ENCODE measurements at places on chromosomes 1 and 21.

- H3K27me3 ChIP-seq, result no peaks in the 10 kb centered on the region
- H3K36me3 ChIP-seq, result no peaks in the 10 kb centered on the region
- H3K4me1 ChIP-seq, result no peaks in the 10 kb centered on the region
- no peak overlapping the region for H3K4me3 ChIP-seq
These were observed 13.1 kb upstream of the VAMP4 start for GRCh38 chr1:171754971-171755370.

- DNase-seq, result no peak
- H3K4me1 ChIP-seq, result peaks cover 12% of the 10 kb centered on the region
- no peak overlapping the region for H3K4me3 ChIP-seq
- no peak overlapping the region for H3K27ac ChIP-seq
- H3K27me3 ChIP-seq, result no peaks in the 10 kb centered on the region
These were observed 37.2 kb downstream of the GNB1 start for GRCh38 chr1:1853593-1854257.

- H3K4me1 ChIP-seq, result no peaks in the 10 kb centered on the region
- H3K36me3 ChIP-seq, result no peaks in the 10 kb centered on the region
- no peak overlapping the region for H3K4me3 ChIP-seq
These were observed 5.5 kb upstream of the TBX15 start for GRCh38 chr1:118993700-118994026.

- H3K27ac ChIP-seq, result peak overlapping the region; percentile 6
- no peaks in the 10 kb centered on the region for H3K36me3 ChIP-seq
- no peak for DNase-seq
- no peaks in the 10 kb centered on the region for H3K27me3 ChIP-seq
- peaks cover 5% of the 10 kb centered on the region for H3K4me1 ChIP-seq
These were observed 22.7 kb upstream of the TRIM67 start for GRCh38 chr1:231139125-231139649.

- peaks cover 6% of the 10 kb centered on the region for H3K4me1 ChIP-seq
- H3K27ac ChIP-seq, result no peak overlapping the region
- DNase-seq, result peak; percentile 59
- H3K4me3 ChIP-seq, result no peak overlapping the region
- no peaks in the 10 kb centered on the region for H3K36me3 ChIP-seq
These were observed 184.5 kb downstream of the CHRM3 start for GRCh38 chr1:239570878-239571277.

DNA sequence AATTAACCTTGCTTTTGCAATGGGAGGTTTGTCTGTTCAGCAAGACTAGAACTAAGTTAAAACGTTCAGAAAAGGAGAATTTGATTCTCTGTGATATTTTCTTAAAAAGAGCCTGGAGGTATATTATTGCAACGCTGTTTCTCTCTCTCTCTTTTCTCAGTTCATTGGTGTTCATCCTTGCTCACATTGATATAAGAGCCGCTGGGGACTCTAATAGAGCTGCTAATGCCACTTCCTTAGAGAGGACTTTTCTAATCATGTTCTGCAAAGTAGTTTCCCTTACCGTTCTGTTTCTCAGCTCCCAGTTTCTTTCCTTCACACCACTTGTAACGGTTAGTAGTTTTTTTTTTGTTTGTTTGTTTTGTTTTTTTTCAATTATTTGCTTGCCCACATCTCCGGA lies 203.8 kb downstream of the RWDD3 start:
- no peaks in the 10 kb centered on the region for H3K4me1 ChIP-seq
- no peak overlapping the region for H3K4me3 ChIP-seq
- H3K36me3 ChIP-seq, result no peaks in the 10 kb centered on the region
- no peak for DNase-seq
- no peak overlapping the region for H3K27ac ChIP-seq

GRCh38 chr1:111621050-111621449 lies 1.5 kb downstream of the RAP1A start:
- peak overlapping the region; percentile 76 for H3K4me3 ChIP-seq
- no peaks in the 10 kb centered on the region for H3K27me3 ChIP-seq
- no peaks in the 10 kb centered on the region for H3K4me1 ChIP-seq

DNA sequence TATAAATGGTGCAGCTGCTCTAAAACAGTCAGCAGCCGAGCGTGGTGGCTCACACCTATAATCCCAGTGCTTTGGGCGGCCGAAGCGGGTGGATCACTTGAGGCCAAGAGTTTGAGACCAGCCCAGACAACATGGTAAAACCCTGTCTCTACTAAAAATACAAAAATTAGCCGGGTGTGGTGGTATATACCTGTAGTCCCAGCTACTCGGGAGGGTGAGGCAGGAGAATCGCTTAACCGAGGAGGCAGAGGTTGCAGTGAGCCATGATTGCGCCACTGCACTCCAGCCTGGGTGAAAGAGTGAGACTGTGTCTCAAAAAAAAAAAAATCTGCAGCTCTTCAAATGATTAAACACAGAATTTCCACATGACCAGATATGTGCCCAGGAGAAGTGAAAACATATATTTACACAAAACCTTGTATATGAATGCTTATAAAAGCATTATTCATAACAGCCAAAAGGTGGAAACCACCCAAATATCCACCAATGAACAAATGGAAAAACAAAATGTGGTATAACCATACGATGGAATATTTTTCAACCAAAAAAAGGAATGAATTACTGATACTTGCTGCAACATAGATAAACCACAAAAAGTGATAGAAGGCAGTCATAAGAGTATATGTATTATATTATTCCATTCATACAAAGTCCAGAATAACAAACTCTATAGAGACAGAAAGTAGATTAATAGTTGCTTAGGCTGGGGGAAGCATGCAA lies 14.1 kb downstream of the EPS15 start:
- H3K36me3 ChIP-seq, result no peaks in the 10 kb centered on the region
- H3K27me3 ChIP-seq, result no peaks in the 10 kb centered on the region
- H3K4me3 ChIP-seq, result no peak overlapping the region

DNA sequence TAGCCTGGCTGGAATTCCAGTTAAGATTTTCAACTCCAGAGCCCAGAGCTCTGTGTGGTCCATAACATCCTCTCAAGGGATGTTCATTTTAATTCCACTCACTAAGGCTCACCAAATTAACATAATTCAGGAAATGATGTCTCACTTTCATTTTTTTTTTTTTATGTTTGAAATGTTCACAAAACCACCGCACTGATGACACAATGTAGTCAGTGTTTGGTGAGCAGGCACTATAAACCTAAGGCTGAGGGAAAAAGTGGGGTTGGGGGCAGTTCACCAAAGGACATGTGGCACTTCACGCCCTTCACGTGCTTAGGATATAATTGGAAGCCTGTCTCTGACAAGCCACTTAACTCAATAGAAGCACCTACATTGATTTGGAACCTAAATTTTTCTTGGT lies 177.3 kb upstream of the CAMK1G start:
- H3K36me3 ChIP-seq, result no peaks in the 10 kb centered on the region
- no peak for DNase-seq
- no peaks in the 10 kb centered on the region for H3K4me1 ChIP-seq

- no peak overlapping the region for H3K27ac ChIP-seq
- no peaks in the 10 kb centered on the region for H3K36me3 ChIP-seq
- no peak for DNase-seq
- H3K4me1 ChIP-seq, result peaks cover 8% of the 10 kb centered on the region
- no peaks in the 10 kb centered on the region for H3K27me3 ChIP-seq
- H3K4me3 ChIP-seq, result no peak overlapping the region
These were observed 6.6 kb downstream of the TADA1 start for GRCh38 chr1:166869318-166870099.

DNA sequence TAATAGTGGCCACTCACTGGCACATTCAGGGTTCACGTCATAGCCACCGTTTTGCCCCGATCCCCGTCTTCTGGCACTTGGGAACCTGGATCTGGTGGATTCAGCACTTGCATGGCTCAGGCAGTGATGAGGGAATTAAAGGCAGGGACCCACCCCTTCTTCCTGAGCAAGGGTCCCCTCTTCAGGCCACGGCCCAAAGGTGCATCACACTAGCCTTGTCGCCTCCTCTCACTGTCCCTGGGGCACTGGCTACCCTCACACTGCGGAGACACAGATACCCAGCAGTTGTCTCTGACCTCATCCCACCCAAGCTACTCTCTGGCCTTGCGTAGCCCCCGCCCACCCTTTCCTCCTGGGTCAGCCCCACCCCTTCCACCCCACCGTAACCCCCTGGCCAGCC lies 19.9 kb upstream of the LDLRAP1 start:
- no peaks in the 10 kb centered on the region for H3K27me3 ChIP-seq
- no peak overlapping the region for H3K4me3 ChIP-seq
- DNase-seq, result no peak
- H3K27ac ChIP-seq, result no peak overlapping the region
- H3K36me3 ChIP-seq, result no peaks in the 10 kb centered on the region

GRCh38 chr1:68287241-68287640 lies 54.9 kb upstream of the WLS start:
- H3K27ac ChIP-seq, result no peak overlapping the region
- no peaks in the 10 kb centered on the region for H3K27me3 ChIP-seq
- no peak for DNase-seq

DNA sequence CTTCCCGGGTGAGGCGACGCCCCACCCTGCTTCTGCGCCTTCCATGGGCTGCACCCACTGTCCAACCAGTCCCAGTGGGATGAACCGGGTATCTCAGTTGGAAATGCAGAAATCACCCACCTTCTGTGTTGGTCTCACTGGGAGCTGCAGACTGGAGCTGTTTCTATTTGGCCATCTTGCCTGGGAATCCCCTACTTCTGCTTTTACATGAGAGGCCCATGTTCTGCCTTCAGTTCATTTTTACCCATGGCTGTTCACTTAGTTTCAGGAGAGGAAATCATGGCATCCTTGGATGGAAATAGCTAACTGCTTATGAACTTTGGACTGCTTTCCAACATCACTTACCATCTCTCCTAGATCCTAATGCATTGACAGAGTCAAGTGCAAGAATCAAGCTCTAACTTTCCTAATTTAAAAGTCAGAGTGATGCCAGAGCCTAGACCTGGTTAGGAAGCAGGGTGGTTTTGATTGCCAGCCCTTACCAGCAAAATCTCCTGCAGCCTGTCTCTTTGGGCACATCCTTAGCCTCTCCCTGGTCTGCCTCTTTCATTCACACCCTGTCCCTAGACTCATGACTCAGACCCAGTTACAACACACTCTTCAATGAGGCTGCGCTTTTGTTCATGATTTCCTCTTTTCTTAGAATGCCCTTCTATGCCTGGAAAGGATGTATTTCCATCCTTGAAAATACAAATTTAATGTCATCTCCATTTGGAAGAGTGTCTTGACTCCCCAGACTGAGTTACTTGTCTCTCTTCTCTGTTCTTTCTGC lies 137.2 kb downstream of the KCTD3 start:
- no peak overlapping the region for H3K27ac ChIP-seq
- H3K4me1 ChIP-seq, result no peaks in the 10 kb centered on the region
- no peaks in the 10 kb centered on the region for H3K27me3 ChIP-seq

GRCh38 chr1:204263254-204263910 lies 49.6 kb upstream of the GOLT1A start:
- no peaks in the 10 kb centered on the region for H3K36me3 ChIP-seq
- peaks cover 22% of the 10 kb centered on the region for H3K4me1 ChIP-seq
- DNase-seq, result peak; percentile 32
- H3K27ac ChIP-seq, result no peak overlapping the region
- H3K27me3 ChIP-seq, result no peaks in the 10 kb centered on the region

DNA sequence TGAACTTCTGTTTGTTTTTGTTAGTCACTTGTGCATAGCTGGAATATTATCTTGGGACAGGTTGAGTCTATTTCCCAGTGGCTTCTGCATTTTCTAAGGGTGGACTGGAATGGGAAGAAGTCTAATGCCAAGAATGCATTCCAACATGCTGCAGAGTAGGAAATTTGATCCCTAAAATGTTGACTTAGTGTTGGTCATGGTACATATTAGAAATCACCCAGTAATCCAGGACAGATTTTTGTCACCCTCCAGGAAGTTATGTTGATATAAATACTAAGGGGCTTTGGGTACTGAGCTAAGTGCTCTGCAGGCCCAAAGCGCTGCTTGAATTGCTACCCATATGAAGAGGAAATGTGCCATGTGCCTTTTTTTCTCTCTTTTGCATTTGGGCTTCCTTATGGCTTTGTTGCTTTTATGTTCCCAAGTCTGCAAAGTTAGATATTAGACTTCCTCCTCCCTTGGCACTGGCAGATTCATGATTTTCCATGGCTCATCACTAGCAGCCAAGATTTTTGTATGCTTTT lies 10.0 kb downstream of the ARID1A start:
- no peak for DNase-seq
- no peaks in the 10 kb centered on the region for H3K36me3 ChIP-seq
- peak overlapping the region; percentile 68 for H3K27ac ChIP-seq
- H3K4me3 ChIP-seq, result no peak overlapping the region
- peaks cover 53% of the 10 kb centered on the region for H3K4me1 ChIP-seq

DNA sequence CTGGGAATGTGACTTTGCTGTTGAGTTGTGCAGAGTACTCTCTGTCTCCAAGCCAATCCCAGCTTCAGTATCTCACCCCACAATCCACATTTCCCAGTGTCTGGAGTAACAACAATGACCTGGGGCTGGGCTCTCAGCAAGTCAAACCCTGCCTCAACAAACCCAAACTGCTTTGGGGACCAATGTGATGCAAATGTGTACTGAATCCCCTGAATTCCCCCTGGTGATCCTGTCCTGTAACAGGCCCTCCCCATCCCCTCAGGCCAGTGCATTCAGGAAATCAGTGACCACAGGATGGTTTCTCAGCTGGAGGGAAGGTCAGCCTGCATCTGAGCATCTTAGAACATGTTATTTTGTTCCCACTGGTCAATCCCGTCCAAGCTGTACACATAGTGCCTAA lies 36.7 kb upstream of the HAO2 start:
- H3K4me1 ChIP-seq, result no peaks in the 10 kb centered on the region
- no peaks in the 10 kb centered on the region for H3K27me3 ChIP-seq
- no peak overlapping the region for H3K27ac ChIP-seq
- H3K36me3 ChIP-seq, result no peaks in the 10 kb centered on the region
- no peak for DNase-seq
- H3K4me3 ChIP-seq, result no peak overlapping the region

- no peaks in the 10 kb centered on the region for H3K27me3 ChIP-seq
- no peaks in the 10 kb centered on the region for H3K4me1 ChIP-seq
- no peaks in the 10 kb centered on the region for H3K36me3 ChIP-seq
- H3K27ac ChIP-seq, result no peak overlapping the region
These were observed 9.2 kb upstream of the ZNF644 start for GRCh38 chr1:91031081-91031480.

DNA sequence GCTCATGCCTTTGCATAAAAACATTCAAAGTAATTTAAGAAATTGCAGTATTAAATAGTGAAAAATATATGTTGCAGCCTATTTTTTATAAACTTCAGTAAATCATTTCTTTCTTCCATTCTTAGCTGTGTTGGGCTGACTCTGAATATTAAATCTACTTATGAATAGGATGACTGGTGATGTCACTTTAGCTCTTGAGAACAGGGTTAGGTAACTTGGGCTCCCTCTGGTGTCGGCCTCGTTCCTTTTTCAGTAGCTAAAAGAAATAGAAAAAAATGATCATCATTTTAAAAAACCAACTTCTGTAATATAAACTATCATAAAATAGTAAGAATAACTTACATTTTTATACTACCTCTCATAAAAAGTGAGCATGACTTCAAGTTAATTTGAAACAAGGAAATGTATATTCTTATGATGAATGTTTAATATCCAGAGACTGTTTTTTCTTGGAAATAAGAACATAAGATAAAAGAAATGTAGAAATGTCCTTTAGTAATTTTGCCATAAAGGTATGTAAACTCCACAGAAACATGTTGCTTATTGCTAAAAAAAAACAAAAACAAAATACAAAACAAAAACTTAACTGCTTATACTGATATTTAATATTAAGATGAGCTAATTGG lies 26.8 kb upstream of the NCAM2 start:
- no peak overlapping the region for H3K27ac ChIP-seq
- H3K4me3 ChIP-seq, result no peak overlapping the region
- no peaks in the 10 kb centered on the region for H3K36me3 ChIP-seq
- no peaks in the 10 kb centered on the region for H3K4me1 ChIP-seq
- no peaks in the 10 kb centered on the region for H3K27me3 ChIP-seq

Measured in pancreas (tissue), 10 donors.